ENCODE measurements at places on chromosomes 3 and 15.

- DNase-seq = no peak
Measured at GRCh38 chr3:12468757-12469156, 15.5 kb upstream of the TSEN2 start.

DNA sequence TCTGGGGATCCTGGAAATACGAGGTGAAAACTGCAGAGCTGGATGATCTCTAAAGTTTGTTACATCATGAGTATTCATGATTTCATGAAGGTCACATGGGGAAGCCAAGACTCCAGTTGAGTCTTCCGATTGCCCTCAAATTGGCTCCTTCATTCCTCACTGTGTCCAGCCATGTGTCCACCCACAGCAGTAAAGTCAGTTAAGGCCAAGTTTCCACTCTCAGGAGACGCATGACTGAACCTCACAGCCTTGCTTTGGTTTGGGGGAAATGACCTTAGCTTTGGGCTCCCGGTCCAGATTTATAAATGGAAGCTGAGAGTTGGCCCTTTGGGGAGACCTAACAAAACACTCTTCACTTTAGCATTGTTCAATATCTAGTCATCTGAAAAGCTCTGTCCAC, 289.7 kb upstream of the MCTP2 start:
- no peak for DNase-seq

GRCh38 chr3:149280671-149281349, 52.6 kb downstream of the TM4SF18 start:
- DNase-seq = no peak

- no peak for DNase-seq
Measured at GRCh38 chr3:30629746-30630145, 23.3 kb downstream of the TGFBR2 start.

DNA sequence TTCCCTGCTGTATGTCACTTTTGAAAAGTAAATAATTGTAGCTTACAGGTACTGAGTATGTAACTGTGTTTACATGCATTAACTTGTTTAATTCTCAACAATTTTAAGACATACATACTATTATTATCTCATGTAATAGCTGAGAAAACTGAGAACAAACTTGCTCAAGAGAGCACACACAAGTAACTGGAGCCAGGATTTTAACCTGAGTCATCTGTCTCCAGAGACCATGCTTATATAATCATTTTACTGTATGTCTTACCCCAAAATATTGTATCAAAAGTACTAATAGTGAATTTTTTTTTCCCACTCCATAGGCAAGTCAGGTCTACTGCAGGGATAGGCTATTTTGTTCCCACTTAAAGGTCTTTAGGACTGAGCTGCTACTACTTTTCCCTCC, 95.4 kb downstream of the FEZF2 start:
- DNase-seq = no peak

Measured in A549 (cell line).